ENCODE measurements at places on chromosomes 12 and 14. TPM values are rescaled to one million over a fixed set of nuclear protein-coding genes. Genes with fewer than 3 reads are reported as not detected.

B4GALNT3 gene
- 8.3 TPM for total RNA-seq

CLEC1B gene
- not detected for total RNA-seq

ANKRD33 gene
- total RNA-seq, result not detected

OR6C76 gene
- not detected for total RNA-seq

ZNF385A gene
- 7.6 TPM for total RNA-seq

EAPP gene
- total RNA-seq, result 48.4 TPM

CLEC14A gene
- not detected for total RNA-seq

All from bronchial epithelial cell (primary cell).